ENCODE measurements at places on chromosomes 4 and X. TPM values are rescaled to one million over a fixed set of nuclear protein-coding genes. Genes with fewer than 3 reads are reported as not detected.

CCDC110 gene
- not detected for polyA plus RNA-seq

SHROOM2 gene
- polyA plus RNA-seq = not detected

SLC4A4 gene
- polyA plus RNA-seq = not detected

SPANXA2 gene
- not detected for polyA plus RNA-seq

F11 gene
- not detected for polyA plus RNA-seq

SLC26A1 gene
- polyA plus RNA-seq = 4.3 TPM

ZCCHC12 gene
- 0.20 TPM for polyA plus RNA-seq

SLC16A2 gene
- not detected for polyA plus RNA-seq

MRPL1 gene
- polyA plus RNA-seq = 22.3 TPM

TMEM154 gene
- 125 TPM for polyA plus RNA-seq

CXCL13 gene
- polyA plus RNA-seq = not detected

FSTL5 gene
- not detected for polyA plus RNA-seq

COL4A5 gene
- polyA plus RNA-seq = not detected

USP27X gene
- polyA plus RNA-seq = 0.43 TPM

RASSF6 gene
- polyA plus RNA-seq = not detected

GPC4 gene
- polyA plus RNA-seq = 0.25 TPM

MAGED4B gene
- polyA plus RNA-seq = 26.8 TPM

DDX53 gene
- polyA plus RNA-seq = not detected

TACR3 gene
- not detected for polyA plus RNA-seq

CCKAR gene
- polyA plus RNA-seq = not detected

TRIM61 gene
- 1.5 TPM for polyA plus RNA-seq

DKK2 gene
- not detected for polyA plus RNA-seq

CLTRN gene
- polyA plus RNA-seq = not detected

VEGFD gene
- not detected for polyA plus RNA-seq

ADAMTS3 gene
- not detected for polyA plus RNA-seq

CD38 gene
- 20.8 TPM for polyA plus RNA-seq

FGA gene
- polyA plus RNA-seq = not detected

HEPH gene
- polyA plus RNA-seq = not detected

TKTL2 gene
- polyA plus RNA-seq = 0.21 TPM

CT45A3 gene
- polyA plus RNA-seq = not detected

SPANXN2 gene
- polyA plus RNA-seq = not detected

HDAC8 gene
- 15.9 TPM for polyA plus RNA-seq

ASB9 gene
- polyA plus RNA-seq = not detected

NKX3-2 gene
- polyA plus RNA-seq = not detected

VSIG1 gene
- polyA plus RNA-seq = 0.38 TPM

TMEM156 gene
- polyA plus RNA-seq = 152 TPM

CDX4 gene
- polyA plus RNA-seq = not detected

FAM184B gene
- not detected for polyA plus RNA-seq

HSFX3 gene
- not detected for polyA plus RNA-seq

COL25A1 gene
- polyA plus RNA-seq = not detected

SLC35A2 gene
- polyA plus RNA-seq = 11.0 TPM

CT45A2 gene
- not detected for polyA plus RNA-seq

HPF1 gene
- polyA plus RNA-seq = 35.5 TPM

CLDN34 gene
- polyA plus RNA-seq = not detected

CT45A6 gene
- polyA plus RNA-seq = not detected

KLHL34 gene
- polyA plus RNA-seq = not detected

PDCL2 gene
- not detected for polyA plus RNA-seq

ARX gene
- not detected for polyA plus RNA-seq

HSFX1 gene
- polyA plus RNA-seq = not detected

BEX2 gene
- polyA plus RNA-seq = 42.8 TPM

UGT2B10 gene
- not detected for polyA plus RNA-seq

FRG2 gene
- polyA plus RNA-seq = not detected

All from naive B cell (primary cell).